Cortex of kidney (tissue), 1 donor: ENCODE measurements at places on chromosomes 3 and 15.

DNA sequence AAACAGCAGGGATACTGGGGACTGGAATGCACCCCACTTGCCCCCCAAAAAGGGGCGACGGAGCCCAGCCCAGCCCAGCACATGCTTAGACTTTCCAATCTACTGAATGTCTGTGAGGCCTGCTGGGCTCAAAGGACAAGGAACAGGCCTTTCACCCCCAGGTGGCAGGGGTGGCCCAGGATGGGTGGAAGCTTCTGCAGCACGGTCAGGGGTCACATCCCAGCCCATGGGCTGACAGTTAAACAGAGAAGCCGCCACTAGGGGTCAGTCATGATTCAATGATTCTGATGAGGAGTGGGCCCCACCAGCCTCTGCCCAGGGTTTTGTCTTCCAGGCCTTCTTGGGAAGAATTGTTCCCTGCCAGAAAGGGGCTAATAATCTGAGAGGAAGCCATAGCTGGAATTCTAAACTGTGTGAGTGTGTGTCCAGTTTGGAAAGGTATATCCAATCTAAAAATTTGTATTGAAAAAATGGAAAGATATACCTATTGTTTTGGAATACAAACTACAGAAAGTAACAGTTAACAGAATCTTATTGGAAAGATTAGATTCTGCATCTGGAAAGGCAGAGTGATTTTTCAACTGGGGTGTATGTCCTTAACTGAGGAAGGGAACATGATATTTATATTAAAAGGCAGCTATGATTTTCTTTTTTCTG lies 2.2 kb downstream of the CHRNB4 start:
- DNase-seq = no peak

DNA sequence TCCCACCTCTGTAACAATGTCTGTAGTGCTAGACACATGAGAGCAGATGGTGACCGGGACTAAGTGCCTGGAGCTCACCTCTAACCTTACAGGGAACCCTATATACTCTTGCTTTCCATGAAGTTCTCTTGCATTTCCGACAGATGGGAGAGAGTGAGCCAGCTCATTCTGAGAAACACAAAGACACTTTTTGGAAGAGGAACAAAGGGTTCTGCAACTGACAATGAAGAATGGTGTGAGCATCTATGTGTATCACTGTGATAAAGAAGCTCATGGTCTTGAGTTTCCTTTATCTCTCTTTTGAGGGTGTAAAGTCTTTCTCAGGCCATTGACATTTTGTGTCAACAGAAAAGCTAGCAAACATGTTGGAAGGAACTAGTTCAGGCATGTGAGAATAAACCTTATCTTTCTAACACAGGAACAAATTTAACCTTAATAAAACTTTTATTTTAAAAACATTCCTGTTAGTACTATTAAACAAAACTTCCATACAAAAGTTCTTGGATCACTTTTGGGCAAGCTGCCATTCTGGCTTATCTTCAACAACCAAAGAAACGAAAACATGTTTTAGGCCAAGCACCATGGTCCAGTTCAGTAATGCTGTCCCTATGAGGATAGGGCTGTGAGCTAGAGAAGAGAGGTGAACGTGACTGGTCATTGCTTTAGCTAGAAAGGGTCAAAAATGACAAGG lies 142.7 kb downstream of the THRB start:
- no peak for DNase-seq

- no peak for DNase-seq
Observed at GRCh38 chr3:128553560-128553959, 60.6 kb upstream of the GATA2 start.

- no peak for DNase-seq
Observed at GRCh38 chr15:88701561-88702095, 62.8 kb downstream of the ISG20 start.
